WTC11 (cell line): ENCODE measurements at places on chromosomes 6 and 20.
A peak's percentile ranks its signal among the peaks of the same experiment; 100 is the strongest.

- no peak for DNase-seq
Measured at GRCh38 chr6:17493286-17493685, 99.9 kb downstream of the CAP2 start.

- no peak for DNase-seq
Measured at GRCh38 chr20:60467771-60468170, 509.5 kb downstream of the CDH26 start.

- no peak for DNase-seq
Measured at GRCh38 chr6:165728216-165728615, 65.2 kb upstream of the PDE10A start.

DNA sequence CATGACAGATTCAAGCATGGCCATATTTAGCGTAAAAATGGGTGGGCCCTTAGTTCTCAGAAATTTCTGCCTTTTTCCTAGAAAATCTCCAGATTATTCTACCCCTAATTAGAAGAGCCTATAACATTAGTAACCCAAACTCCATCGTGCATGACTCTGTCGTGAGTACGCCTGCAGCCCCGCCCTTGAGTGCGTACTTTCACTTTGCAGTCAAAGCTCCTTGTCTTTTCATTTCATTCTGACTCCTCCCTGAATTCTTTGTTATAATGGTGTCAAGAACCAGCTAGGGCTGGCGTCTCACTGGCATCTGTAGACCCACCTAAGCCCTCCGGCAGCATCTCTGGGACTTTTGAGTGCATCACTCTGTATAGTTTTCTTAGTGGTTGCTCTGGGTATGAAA, 61.7 kb upstream of the NOX3 start:
- DNase-seq: no peak

DNA sequence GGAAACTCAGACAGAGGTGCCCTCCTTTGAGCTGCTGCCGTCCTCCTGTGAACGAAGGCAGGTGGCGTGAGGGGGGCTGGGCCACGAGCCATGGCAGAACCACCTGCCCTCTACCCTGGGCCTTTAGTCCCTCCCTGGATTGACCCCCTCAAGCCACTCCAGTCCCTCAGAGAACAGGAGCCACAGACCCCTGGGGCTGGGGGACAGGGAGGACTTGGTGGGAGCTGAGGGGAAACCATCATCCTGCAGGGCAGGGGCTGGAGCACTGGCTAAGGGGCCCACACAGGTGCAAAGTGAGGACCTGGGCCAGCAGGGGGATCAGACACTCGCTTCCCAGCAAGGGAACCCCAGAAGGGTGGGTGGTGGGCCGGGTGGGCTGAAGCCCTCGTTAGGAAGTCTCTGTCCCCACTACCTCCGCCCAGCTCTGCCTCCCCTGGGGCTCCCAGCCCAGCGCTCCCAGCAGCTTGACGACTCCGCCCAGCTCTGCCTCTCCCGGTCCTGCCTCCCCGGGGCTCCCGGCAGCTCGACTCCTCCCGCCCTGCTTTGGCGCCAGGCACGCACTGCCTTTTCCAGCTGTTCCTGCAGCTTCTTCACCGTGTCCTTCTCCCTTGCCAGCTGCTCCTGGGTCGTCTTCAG, 44.4 kb downstream of the DSTN start:
- DNase-seq: no peak

DNA sequence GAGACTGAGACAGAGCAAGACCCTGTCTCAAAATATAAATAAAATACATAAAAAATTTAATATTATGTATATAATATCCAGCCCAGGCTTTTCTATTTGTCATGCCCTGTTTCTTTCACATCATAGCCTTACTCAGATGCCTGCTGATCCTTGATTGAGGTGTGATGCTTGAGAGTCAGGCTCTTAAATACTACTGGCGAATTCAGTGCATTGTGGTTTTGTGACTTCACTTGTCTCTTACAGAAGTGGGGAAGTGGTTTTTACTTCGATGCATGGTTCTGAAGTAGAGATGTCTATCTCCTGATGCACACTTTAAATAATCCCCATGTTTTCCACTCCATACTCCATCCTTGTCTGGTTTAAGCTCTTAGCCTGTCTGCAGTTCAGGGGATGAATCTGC, 29.1 kb downstream of the ASXL1 start:
- no peak for DNase-seq

DNA sequence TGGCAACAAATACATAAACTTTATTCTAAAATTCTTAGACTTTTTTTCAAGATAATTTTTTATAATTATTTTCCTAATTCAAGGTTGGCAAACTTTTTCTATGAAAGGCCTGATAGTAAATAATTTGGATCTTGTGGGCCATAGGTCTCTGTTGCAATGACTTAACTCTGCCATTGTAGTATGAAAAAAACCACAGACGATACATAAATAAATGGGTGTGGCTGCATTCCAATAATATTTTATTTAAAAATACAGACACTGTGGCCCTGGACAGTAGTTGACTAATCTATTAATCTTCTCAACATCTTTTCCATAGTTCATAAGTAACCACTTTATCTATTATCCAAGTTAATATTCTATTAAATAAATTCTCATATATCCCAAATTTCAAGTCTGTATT, 281.1 kb downstream of the SYNE1 start:
- no peak for DNase-seq

GRCh38 chr20:13295637-13296036, 74.6 kb downstream of the ISM1 start:
- no peak for DNase-seq

GRCh38 chr6:34273242-34273805, 24.5 kb upstream of the SMIM29 start:
- no peak for DNase-seq

- DNase-seq: peak; percentile 91
Measured at GRCh38 chr6:159968295-159969203, at the start of gene IGF2R. Gene IGF2R (plus strand): TSS chr6:159969082. CDS start chr6:159969247, 165 bp downstream.

DNA sequence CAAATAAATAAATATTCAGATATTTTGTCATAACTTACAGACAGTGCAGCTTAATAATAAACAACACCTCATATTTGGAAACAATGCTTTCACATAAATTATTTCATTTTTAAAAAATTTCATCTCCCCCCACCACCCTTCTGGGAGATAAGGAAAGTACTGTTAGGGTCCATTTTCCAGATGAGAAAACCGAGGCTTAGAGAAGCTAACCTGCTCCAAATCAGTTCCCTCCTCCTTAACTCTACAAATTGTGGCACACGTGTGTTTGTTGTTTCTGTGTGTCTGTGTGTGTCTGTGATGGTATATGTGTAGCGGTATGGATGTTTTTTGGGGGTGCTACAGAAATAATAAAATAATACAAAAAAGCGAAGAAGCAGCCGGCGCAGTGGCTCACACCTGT, 54.2 kb upstream of the NAA20 start:
- DNase-seq: no peak

GRCh38 chr20:47181056-47181862, 175.2 kb downstream of the ZMYND8 start:
- DNase-seq: peak; percentile 38

DNA sequence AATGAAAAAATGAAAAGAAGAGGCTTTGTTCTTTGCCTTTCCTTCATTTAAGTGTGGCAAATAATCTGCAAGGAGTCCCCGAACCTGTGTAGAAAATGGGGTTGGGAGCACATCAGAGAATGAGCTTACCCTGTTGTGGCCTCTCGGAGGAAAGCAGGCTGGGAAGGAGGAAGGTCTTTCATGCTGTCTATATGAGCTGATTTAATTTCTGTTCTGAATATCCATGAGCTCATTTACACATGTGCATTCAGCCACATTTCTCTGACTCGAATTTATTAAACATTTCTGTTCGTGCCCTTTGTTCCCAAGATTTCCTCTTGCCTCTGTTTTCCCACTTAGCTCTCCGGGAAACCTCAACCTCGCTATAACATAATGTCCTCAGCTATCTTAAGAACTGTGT, 584.4 kb upstream of the CDH4 start:
- no peak for DNase-seq

DNA sequence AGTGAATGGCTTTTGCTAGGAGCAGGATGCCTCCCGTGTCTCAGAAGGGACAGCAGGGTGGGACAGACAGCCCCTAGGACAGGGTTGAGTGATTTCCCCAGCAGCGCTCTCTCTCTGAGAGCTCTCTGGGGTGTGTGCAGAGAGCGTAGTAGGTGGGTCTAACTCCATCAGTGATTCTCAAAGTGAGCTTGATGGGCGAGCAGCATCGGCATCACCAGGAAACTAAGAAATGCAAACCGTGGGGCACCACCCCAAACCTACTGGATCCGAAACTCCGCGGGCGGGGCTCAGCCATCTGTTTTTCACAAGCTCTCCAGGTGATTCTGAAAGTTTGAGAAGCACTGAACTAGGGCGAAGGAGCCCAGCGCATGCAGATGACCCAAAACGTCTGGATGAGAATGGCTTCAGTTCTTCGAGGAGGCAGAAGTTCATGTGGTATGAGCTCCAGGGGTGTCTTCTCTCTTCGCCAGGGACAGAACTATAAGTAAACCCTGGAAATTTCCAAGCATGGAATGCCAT, 119.6 kb upstream of the RNF24 start:
- DNase-seq: no peak

DNA sequence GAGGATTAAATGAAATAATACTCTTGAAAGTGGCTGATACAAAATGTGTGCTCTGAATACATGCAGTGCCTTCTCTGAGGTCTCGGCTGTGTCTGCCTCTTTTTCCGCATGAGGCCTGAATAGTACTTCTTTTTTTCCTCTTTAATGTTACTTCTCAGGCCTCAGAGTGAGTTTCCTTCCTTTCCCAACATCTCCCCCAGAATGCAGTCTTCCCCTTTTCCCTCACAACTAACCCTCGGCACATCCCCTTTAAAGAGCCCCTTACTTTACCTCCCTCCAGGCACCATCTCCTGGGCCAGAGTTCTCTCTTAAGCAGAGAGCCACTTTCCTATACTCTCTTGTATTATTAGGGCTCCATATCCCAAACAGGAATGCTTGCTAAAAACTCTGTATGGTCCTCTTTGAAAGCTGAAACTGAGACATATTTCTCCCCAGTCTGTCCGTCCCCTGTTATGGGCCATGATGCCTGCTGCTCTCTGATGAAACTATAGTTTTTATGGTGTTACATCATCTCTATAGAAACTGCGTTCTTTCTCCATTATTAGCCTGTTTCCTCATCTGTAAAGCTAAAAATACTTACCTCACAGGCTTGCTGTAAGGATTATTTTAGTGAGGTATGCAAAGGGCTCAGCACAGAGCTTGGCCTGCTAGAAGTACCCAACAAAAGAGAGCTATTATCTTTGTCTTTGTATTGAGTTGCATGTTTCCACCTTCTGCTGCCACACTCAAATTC, 2.3 kb downstream of the PLAGL2 start:
- DNase-seq: no peak

- DNase-seq: no peak
Measured at GRCh38 chr6:3518356-3519190, 61.7 kb upstream of the SLC22A23 start.

DNA sequence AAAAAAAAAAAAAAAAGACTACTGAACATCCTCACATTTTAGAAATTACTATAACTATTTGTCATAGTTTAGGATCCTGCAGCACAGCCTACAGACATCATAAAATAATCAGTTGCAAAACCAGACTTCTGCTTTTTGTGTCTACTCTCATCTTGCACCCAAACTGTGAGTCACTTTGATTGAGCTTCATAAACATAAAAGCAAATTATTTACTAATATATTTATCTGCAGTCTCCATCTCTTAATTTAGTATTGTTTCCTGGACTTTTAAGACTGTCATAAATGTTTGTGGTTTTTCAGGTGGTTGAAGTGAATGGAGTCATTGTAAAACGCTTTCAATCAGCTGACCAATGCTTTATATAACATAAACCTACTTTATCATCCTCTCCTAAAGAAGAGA, 14.8 kb upstream of the CALHM6 start:
- DNase-seq: no peak

- DNase-seq: no peak
Measured at GRCh38 chr6:56860475-56860874, 94.4 kb upstream of the BEND6 start.

- no peak for DNase-seq
Measured at GRCh38 chr6:160344271-160344670, 3.9 kb upstream of the SLC22A3 start.

- DNase-seq: no peak
Measured at GRCh38 chr6:123171341-123172115, 175.5 kb downstream of the CLVS2 start.

DNA sequence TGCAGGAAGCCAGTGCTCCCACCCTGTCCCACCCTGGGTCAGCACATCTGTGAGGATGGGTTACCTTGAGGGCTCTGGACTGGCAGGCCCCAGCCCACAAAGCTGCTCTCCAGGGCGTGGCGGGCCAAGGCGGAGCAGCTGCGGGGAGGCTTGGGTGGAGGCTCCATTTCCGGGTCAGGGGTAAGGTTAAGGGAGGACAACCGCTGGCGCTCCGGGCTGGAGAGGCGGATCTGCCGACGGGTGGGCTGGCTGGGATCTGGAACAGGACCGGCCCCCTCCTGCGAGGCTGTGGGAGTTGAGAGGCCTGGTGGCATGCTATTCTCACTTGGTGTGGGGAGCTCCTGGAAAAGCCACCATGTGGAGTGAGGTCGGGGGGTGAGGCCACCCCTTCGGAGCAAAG, 5.5 kb downstream of the SMPD2 start:
- DNase-seq: no peak

DNA sequence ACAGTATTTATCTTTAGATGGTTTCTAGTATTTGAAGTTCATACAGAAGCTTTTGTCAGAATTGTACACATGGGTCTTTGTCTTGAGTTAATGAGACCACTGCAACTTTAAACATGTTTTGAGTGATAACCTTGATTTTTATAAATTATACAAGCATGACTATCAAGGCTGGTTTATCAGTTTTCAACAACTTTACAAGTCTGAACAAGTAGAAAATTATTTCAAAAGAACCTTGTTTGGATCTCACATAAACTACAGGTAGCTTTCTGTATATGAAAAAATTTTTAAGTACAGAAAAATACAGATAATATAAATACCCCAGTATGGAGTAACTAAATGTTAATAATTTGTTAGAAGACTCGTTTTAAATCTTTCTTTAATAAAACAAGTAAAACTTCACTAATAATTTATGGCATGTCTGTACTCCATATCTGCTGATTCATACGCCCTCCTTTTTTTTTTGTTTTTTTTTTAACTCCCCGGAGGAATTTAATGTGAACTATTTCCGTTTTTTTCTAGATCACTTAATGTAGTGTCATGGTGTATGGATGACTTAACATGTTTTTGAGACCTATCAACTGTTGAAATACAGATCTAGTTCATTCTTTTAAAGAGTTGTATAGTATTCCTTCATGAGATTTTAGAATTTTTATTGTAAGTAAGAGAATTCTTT, 18.3 kb downstream of the VAPB start:
- DNase-seq: no peak

DNA sequence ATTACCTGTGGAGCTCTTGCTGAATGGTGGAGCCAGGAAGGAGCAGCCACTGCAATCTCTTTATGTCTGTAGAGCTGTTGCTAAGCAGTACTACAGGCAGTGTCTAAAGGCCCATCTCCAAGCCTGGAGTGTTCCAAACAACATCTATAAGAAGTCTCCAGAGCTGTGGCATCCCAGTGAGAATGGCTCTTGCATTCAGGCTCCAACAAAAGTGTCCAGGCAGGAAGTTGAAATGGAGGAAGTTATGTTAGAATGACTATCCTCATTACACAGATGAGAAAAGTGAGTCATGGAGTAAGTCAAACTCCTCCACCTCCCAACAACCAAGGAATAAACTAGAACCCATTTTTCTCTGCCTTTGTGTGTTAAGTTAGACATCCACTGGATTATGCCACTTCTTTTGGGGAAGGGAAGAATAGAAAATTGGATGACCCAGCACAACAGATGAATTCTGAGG, 288.5 kb upstream of the STXBP5 start:
- DNase-seq: no peak
